ENCODE measurements at places on chromosomes 7 and 10.

DNA sequence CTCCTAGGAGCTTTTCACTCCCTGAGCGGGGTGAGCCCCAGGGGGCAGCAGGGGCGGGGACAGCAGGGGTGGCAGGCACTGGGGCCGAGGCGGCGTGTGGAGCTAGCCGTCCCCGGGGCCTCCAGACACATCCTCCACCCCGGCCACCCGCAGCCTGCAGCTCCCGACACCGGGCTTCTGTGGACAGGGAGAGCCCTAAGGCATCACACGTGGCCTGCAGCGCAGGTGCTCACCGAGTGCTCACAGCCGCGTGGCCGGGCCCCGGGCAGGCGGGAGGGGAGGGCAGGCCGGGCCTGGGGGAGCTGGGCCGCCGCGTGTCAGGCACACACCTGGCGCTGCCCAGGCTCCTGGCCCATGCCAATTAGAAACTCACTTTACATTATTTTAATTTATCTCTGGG, 51.4 kb downstream of the MICALL2 start:
- DNase-seq = no peak

DNA sequence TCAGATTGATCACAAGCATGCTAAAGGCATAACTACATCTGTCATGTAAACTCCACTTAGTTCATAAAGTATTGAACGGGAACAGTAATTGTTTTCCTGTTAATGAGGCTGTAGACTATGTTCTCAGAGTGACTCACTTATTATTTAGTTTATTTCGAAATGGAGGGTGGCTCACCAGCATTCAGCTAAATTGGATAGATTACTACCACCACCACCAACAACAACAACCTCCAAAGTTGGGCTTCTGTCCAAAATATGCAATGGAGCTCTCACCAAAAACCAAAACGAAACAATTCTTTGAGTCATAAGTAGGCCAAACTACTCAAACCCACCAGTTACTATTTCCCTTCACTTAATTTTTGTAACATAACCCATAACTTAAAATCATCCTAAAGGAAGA, 127.9 kb upstream of the NRBF2 start:
- DNase-seq = no peak

- no peak for DNase-seq
Observed at GRCh38 chr7:22743014-22743413, 16.0 kb downstream of the IL6 start.

- no peak for DNase-seq
Observed at GRCh38 chr7:32870298-32870697, 21.3 kb downstream of the KBTBD2 start.

DNA sequence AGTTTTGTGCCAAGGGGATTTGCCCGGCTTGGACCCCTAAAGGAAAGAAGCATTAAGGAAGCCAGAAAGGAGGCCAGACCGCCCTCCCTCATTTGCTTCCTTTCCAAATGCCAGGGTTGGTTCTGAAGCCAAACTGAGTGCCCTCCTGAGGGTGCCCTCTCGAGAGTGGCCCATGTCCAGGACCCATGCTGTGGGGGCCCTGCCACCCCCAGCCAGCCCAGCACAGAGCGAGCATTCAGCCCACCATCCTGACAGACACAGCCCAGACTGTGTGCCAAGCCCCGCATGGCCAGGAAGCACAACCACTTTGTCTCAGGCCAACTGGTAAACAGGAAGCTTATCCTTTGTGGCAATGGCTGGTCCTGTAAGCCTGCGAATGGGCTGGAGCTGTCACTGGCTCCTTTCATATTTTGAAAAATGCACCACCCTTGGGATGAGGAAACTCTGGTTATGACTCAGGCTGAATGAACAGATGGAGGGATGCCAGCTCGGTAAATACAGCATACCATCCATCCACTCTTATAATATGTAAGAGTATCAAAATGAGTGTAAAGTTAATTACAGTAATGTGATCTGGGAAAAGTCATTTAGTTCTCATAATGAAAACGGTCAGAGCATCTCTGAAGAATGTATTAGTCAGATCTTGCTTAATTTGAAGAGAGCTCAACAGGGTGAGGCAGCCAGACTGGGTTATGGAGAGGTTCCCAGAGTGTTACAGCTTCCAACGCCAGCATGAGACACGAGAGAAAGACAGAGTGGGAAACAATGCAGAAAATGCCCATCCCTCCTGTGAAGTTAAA, 65.0 kb downstream of the STK17A start:
- peak; percentile 80 for DNase-seq

DNA sequence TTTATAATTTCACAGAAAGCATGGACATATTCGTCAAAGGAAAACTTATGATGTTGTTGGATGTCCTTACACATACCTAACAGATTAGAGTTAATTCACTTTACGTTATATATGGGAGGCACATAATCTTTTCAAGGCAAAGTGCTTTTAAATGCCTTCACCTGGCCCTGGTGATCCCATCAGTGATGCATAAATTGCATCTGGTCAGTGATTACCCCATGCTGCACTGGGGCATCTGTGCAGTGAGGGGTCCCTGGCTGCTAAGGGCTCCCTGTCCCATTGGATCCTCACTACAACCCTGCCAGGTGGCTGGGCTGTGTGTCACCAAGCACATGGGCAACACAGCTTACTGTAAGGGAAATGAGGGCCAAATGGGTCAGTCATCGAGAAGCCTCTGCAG, 441.1 kb downstream of the RPS24 start:
- DNase-seq = peak; percentile 42

- DNase-seq = peak; percentile 75
Observed at GRCh38 chr10:69065406-69066361, 22.2 kb upstream of the SRGN start.

DNA sequence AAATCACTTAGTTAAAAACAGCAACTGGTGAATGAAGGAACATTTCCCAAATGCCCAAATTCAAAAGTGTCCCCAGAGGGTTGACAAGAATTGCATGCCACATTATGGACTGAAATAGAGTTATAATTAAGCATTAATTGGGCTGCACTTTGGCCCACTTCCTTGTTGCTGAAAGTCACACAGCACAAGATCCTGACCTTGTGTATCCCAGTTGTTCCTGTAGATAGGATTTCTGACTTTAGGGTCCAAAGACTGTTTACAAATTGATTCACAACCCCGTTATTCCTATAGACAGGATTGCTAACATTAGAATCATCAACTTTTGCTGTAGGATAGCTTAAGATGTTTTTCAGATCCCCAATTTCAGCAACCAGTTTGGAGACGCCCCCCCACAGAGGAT, 31.5 kb upstream of the NPFFR1 start:
- no peak for DNase-seq

GRCh38 chr7:28806841-28807240, 151.3 kb downstream of the TRIL start:
- no peak for DNase-seq

- no peak for DNase-seq
Observed at GRCh38 chr7:111196655-111197054, 105.7 kb downstream of the LRRN3 start.

GRCh38 chr10:131575877-131576276, 264.4 kb upstream of the TCERG1L start:
- DNase-seq = peak; percentile 4

DNA sequence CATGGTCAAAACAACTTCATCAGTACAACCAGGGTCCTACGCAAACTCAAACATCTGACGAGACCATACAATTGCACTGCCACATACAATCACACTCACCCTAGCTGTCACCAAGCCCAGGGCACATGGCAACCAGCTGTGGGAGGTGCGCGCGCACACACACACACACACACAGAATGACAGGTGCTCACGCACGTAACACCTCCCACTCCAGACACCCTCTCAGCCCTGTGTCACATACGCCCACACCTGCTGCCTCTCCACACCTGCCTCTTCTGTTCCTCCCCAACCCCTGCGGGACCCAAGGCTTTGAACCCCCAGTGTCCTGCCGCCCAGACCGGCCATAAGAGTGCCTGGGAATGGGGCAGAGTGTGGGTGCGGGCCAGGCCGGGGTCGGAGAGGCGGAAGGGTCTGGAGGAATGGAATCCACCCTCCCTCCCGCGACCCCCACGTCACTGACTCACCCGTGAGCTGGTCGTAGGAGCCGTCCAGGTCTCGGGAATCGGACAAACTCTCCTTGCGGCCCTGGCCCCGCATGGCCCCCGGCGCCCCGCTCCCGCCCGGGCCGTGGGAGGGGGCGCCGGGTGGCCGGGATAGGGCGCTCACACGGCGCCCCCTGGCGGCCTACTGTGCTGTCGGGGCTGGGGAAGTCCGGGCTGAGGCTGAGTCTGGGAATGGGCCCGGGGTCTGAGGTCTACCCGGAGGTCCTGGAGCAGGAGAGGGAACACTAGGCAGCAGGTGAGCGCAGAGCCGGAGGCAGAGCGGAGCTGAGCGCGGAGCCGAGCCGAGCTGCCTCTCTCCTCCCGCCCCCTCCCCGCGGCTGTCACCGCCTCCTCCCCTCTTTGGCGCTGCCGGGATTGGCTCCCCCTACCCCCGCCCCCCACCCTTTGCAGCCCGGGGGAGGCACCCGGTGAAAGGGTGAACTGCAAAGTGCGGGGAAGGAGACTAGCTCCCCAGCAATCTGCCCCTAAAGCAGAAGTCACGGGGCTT, at the start of gene KCNIP2:
KCNIP2 (minus strand) TSS at position 769 of the 990 bp plus-strand sequence; CDS start at position 537, 232 bp downstream.
- peak; percentile 78 for DNase-seq

- DNase-seq = no peak
Observed at GRCh38 chr10:64142395-64142794, 621.2 kb downstream of the REEP3 start.

DNA sequence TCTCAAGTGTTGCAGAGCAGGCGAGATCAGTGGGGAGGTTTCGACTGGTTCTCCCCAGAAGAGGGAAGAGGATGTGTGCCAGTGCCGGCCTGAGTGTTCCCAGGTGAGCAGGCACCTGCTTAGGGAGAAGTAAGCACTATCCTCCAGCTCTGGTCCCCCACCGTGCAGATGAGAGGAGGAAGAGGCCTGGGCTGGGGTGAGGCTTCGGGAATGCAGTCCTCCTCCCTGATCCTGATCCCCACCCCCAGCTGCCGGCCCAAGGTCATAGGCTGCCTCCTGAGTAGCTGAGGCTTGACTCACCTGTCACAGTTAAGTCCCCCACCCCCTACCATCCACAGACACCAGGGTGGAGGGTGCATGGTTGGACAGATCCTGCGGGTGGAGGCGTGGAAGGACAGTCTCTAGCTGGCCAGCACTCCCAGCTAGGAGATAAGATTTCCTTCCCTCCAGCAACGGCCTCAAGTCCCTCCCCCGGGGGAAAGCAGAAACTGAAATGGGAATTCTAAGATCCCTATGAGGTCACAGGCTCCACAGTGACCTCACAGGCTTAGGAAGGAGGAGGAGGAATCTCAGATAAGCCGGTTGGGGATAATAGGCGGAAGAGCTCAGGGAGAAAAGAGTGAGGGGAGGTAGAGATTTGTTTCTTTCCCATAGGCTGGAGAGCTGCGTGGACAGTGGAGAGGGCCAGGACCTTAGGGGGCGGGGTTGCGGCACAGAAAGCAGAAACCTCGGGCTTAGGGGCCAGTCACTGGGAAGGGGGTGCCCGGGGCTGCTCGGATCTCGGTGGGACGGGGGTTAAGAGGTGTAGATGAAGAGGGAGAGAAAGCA, 1.0 kb downstream of the LRCH4 start:
- DNase-seq = no peak

DNA sequence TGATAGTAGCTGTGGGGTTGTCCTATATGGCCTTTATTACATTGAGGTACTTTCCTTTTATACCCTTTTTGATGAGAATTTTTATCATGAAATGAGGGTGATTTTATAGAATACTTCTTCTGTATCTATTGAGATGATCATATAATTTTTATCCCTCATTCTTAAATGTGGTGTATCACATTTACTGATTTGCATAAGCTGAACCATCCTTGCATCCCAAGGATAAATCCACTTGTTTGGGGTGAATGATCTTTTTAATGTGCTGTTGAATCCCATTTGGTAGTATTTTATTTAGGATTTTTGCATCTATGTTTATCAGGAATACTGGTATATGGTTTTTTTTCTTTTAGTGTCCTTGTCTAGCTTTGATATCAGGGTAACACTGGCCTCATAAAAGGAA, 84.5 kb upstream of the IL6 start:
- no peak for DNase-seq

DNA sequence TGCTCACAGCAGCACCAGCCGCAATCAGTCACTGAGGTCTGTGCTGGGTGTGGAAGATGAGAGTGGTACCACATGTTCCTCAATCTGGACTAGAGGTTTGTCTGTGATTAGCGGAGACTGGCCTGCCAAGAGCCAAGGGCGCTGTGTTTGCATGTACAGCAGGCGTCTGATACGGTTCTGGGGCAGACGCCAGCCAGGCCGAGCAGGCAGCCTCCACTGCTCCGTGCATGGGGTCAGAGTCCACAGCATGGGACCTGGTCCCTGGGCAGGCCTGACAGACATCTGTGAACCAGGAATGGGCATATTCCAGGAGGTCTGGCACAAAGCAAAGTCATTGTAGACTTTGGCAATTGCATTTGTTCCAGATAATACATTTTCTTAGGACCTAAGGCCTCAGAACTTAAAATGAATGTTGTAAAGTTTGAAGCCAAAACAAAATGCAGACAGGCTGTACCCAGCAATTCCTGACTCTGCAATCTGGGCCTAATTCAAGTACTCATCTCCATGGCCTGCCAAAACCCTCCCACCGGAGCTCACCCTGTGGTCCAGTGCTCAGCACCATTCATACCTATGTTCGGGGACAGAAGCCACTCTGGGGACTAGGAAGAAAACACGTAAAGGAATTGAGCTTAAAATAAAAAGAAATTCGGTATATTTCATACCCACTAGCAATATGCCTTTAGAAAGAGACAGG, 50.0 kb upstream of the FAM20C start:
- no peak for DNase-seq

DNA sequence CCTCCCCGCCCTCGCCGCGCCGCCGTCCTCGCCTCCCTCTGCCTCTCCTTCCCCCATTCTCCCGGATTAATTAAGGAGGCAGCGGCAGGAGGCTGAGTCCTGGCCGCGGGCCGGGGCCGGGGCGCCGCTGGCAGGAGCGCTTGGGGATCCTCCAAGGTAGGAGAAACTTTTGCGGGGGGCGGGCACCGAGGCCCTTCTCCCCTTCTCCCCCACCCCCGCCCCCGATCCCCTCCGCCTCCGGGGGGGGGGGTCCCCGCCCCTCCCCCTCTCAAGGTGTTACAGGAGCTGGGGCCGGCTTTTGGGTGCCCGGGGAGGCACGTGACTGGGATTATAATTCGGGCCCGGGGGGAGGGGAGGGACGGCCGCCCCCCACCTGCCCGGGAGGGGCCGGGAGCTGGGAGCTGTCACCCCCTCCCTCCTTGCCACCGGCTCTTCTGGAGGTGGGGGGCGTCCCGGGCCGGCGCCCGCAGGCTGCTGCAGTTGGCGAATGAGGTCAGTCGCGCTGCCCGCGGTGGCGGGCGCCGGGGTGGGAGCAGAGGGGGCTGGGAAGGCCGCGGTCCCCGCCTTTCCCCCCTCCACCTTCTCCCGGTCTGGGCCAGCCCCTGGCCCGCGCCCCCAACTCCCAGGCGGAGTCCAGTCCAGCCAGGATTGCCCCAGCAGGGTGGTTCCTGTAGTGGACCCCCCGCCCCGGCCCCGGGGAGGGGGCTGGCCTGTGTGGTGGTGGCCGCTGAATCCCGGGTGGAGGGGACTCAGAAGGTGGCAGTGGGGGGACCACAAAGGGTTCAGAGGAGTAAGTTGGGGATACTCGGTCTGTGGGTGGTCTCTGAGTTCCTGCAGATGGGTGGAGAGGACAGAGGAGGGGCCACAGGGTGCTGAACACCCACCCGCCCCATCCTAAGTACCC, 567 bp downstream of the GTF2IRD1 start:
- DNase-seq = no peak

All from activated CD8-positive, alpha-beta memory T cell treated with anti-CD3 and anti-CD28 coated beads for 24 hours (primary cell).